Spinal cord (tissue), 10 donors: ENCODE measurements at places on chromosomes 2 and 18. TPM values are rescaled to one million over a fixed set of nuclear protein-coding genes. Genes with fewer than 3 reads are reported as not detected.

The SERPINB3 gene
- not detected for total RNA-seq

The ADCYAP1 gene
- 21.3 TPM for total RNA-seq

DNA sequence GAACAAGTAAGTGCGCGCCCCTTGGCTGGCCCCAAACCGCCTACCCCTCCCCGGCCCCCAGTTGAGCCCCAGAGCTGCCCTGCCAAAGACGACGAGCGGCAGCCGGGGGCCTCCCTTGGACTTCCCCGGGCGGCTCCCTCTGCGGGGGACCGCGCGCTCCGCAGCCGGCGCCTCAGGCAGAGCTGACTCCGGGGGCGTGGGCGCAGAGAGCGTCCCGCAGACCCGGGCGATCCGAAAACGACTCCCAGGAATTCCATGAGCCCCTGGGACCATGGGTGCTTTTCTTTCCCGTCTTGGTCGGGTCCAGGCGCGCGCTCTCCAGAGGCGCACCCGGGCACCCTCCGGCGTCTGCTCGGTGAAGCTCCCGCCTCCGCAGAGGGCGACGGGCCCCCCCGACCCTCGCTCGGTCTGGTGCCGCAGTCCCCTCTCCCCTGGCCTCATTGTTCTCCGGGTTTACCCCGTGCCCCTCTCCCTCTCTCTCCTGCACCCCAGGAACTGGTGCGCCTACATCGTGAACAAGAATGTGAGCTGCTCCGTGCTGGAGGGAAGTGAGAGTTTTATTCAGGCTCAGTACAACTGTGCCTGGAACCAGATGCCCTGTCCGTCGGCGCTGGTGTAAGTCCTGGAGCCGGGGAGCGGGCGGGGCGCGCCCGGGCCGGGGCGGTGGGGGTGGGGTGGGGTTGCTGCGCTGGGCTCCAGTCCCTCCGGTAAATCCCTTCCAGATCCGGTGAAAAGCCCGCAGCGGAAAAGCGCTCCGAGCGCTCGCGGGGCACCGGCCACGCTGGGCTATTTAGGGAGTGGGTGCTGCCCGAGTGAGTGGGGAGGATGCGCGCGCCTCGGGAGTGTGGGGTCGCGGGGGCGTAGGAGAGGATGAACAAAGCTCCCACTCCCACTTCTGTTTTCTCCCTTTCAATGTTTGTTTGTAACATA, 776 bp downstream of the EMILIN2 start:
- no peak for DNase-seq

- no peak for DNase-seq
These were observed 30.0 kb downstream of the NPC1 start for GRCh38 chr18:23556145-23556780.

- no peak for DNase-seq
These were observed 247.8 kb upstream of the KLHL29 start for GRCh38 chr2:23137166-23137565.

DNA sequence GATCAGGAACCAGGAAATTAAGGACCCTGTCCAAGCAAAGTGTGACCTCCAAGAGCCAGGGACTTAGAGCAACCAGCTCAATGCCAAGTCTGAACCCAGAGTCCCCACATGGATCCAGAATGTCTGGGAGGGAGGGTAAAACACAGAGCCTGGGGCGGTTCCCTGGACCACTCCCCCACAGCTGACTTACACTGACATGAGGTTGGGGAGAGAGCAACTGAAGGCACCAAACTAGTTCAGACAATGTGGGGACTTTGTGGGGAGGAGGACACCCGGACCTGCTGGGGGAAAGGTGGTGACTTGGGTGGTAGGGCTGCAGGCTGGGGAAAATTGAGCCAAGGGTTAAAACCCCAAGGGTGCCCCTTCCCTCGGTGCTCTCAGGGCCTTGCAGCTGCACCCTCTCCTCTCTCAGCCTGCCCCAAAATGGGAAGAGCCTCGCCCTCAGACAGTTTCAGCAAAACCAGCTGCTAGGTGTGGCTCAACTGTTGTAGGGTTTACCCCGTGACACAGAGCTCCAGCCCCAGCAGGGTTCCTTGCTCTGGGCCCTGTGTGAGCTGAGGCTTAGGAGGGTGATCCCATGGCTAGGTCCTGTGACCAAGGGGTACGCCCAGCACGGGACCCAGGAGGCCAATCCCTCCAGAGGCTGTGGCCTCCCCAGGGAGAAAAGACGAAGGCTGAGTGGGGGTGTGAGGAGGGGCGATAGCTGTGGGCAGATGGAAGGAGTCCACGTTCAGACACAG, 28.6 kb downstream of the MARCO start:
- no peak for DNase-seq

DNA sequence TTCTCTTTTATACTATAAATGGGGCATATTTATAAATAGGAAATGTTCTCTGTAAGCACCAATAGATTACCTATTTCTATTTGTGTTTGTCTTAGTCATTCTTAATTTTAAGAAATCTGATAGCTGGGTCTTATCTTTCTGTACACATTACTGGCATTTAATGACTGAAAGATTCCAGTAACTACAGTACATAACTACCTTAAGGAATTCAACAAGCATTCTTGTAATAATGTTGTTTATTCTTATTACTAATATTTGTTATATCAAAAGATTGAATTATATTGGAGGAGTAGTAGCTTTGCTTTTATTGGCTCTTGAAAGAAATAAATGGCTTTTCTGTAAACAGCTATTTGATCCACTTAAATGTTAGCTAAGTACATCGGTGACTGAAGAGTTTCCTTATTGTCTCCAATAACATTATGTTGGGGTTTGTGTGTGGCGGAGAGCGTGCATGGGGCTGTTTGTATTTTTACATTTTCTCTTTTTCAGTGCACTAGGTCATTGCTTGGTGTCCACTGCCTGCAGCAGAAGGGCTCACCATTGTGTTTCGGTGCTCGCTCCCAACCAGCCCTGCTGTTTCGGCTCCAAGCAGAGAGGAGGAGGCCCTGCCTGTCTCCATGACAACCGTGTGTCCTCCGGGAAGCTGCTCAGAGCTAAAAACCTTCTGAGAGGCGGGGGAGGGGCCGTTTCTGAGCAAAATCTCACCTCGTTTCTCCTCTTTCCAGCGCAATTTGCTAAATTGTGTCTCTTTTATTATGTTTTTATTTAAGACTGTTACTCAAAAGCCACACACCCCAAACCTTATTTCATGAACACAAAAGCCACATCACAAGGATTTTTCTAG, 112.5 kb upstream of the SLC38A11 start:
- peak; percentile 81 for DNase-seq

DNA sequence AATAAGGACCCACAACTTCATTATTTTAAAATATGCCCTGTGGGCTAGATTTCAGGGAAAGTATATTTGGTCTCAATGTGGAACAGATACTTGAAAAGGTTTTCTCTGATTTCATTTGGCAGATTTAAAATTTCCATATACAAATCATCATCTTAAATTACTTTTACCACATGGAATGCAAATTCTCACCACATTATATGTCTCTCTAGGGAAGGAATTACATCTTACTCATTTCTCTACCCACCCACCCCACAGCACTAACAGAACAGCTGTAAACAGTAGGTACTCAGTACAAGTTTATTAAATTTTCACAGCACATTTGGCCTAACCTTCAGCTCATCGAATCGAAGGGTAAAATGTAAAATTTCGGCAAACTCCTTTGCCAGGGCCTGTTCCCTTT, 104.0 kb downstream of the CYRIA start:
- no peak for DNase-seq
